ENCODE measurements at places on chromosomes 2 and 18.
A peak's percentile ranks its signal among the peaks of the same experiment; 100 is the strongest.

DNA sequence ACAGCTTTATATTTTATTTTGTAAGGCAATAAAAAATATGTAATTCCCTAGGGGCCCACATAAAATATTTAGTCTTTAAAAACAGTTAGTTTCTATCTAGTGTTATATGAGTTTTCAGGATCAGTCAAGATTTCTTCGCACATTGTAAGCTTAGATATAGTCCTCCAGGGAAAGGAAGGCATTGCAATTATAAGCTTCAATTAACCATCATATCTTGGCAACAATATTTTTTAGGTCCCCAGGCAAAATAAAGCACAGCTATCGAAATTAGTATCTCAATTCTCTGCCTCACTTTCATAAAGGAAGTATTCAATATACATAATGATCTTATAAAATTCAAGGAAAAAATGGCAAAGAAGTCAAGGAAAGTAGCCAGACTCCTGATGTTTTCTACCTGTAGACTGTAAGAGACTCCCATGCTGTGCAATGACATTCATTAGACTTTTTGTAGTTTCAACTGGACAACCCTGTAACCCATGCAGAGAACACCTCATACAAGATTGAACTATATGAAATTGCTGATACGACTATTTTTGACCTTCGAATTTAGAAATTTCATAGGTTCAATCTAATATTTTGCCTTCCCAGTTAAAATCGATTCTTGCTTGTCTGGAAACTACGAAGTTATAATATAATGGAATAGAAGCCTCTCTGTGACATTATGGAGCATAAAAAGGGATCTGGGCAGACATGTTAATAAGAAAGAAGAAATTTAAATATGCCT is 96.8 kb downstream of the UNC80 start:
- no peak for DNase-seq

- DNase-seq, result no peak
Observed at GRCh38 chr18:1053331-1054315, 149.0 kb downstream of the ADCYAP1 start.

- DNase-seq, result no peak
Observed at GRCh38 chr2:185757356-185757755, 18.8 kb downstream of the FSIP2 start.

DNA sequence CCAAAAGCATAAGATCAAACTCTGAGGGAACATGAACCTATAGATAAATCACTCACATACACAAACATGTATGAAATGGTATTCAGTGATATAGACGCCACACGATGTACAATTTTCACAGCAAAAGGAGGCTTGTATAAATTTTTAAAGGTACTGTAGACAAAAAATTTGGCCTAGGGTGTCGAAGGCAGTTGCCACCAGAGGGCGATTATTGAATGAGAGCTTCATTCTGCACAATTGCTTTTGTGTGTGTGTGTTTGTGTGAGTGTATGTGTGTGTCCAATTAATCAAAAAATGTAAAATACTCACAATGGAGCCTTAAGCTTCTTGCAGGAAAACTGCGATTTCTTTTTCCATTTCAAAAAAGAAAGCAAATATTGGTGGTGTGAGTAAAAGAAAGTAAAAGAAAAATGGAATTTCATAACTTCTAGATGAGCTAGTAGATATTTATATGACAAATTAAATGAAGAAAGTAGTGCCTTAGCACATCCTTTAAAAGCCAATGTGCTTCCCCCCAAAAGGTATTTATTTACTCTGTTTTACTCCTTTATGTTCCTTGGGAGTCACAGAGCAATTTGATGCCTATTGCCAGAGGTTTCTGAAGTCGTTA is 800.1 kb downstream of the SATB2 start:
- peak; percentile 43 for DNase-seq

DNA sequence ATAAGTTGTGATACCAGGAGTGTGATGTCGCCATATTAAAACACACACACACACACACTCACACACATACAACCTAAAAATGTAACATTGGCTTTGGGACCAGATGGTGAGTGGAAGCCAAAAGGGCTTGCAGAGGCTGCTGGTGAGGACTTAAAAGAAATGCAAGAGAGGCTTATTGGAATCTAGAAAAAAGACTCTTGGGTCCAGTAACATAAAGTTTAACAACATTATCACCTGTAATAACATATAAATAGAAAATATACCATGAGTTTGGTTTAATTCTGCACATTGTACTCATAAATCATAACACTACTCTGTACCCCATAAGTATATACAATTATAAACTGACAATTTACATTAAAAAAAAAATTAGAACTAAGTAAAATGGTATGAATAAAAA is 74.4 kb upstream of the MYCN start:
- no peak for DNase-seq

DNA sequence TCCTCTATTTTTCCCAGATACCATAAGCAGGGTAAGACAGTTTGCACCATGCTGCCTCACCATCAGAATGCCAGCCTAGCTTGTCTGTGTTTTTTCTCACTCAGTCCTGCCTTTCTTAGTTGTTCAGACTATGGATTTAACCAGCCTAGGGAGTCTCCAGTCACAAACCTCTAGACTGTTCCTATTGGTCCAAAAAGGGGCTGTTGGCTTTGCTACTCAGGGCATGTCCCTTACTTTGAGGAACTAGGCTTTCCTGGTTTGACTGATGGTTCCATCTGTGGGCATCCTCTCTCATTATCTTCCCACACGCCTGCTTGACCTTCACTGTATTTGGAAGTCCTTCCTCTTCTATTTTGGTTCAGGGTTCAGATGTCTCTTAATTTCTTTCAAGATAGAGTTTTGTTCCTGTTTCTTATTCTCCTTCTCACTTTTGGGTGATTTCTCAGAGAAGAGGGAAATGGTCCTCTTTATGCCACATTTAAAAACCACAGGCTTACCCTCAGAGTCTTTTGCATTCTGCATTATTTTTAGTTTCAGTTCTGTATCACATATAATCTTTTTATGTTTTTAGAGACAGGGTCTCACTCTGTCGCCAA is 31.3 kb upstream of the TMEM131 start:
- no peak for DNase-seq

GRCh38 chr2:64021578-64021977 is 2.4 kb upstream of the VPS54 start:
- no peak for DNase-seq

DNA sequence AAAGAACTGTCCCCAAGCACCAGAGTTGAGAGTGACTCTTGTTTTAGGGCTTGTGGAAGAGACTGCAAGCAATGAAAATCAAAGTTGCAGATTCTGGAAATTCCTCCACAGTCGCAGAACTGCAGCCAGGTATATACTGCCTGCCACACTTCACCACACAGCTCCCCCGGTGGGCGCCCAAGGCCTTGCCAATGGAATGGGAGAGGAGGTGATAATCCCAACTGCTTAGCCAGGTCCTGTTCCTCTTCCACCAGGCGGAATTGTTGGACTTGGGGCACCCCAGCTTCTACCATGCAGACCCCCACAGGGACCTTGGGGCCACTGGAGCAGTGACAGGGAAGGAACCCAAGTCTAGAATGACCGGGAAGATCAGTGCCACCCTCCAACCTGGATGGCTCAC is 4.8 kb upstream of the PDIA6 start:
- DNase-seq, result peak; percentile 72

- DNase-seq, result peak; percentile 74
Observed at GRCh38 chr2:61763605-61764034, 90.2 kb downstream of the FAM161A start.

DNA sequence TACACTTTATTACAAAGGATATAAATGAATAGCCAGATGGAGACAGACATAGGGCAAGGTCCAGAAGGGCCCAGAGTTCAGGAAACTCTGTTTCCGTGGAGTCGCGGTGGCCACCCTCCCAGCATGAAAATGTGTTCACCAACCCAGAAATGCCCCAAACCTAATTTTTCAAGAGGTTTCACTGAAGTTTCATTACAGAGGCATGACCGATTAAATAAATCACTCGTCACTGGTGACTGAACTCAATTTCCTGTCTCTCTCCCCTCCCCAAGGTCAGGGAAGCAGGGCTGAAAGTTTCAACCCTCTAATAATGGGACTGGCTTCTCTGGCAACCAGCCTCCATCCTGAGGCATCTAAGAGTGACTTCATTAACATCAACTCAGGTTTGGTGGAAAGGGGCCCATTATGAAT is 22.4 kb downstream of the USP40 start:
- no peak for DNase-seq

Measured in iPS-NIHi11 (cell line).